ENCODE measurements at places on chromosomes 1 and 21.

- DNase-seq, result no peak
Measured at GRCh38 chr1:106620521-106620954, 435.9 kb upstream of the PRMT6 start.

- DNase-seq, result no peak
Measured at GRCh38 chr1:14955976-14956375, 197.6 kb upstream of the TMEM51 start.

- DNase-seq, result no peak
Measured at GRCh38 chr1:18941221-18942141, 15.0 kb downstream of the IFFO2 start.

DNA sequence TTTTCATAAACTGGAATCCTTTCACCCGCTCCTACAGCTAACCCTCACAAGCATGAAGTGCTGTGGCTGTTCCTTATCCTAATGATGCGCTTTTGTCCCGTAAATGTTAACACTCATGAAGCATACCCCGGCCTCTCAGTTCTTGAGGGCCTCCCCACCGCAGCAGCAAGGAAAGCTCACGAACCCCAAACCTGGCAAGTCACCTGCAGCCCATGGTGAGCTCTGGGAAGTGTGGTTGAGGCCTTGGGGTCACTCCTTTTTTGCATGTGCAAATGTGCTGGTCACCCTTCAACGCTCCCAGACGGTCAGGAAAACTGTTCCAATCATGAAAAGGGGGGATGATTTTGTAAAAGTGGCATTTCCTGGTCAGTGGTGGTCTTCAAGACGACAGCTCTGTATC, 124.6 kb downstream of the PRDM2 start:
- no peak for DNase-seq

- no peak for DNase-seq
Measured at GRCh38 chr21:37437376-37438080, 71.0 kb downstream of the DYRK1A start.

DNA sequence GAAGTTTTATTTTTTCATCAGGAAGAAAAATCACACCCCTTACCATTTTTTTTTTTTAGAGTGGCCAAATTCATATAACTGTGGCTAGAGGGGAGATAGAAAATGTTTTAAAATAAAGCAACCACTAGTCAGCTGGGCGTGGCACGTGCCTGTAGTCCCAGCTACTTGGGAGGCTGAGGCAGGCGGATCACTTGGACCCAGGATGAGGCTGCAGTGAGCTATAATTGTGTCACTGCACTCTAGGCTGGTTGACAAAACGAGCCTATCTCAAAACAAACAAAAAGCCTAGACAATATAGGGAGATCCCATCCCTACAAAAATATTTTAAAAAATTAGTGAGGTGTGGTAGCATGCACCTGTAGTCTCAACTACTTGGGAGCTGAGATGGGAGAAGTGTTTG, 14.8 kb upstream of the BECN2 start:
- no peak for DNase-seq

DNA sequence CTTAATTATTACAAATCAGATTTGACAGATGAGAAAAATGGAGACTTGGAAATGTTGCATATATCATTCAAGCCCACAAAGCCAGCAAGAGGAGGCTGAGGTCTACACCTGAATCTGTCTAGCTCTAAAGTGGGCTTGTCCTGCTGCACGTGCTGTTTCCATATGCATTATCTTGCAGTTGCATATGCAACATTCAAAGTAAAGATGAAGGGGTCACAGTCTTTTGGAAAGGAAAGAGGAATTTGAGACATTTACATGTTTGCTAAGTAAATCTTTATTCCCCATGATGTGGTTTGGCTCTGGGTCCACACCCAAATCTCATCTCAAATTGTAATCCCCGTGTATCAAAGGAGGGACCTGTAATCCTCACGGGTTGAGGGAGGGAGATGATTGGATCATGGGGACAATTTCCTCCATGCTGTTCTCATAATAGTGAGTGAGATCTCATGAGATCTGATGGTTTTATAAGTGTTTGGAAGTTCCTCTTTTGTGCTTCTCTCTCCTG, 98.3 kb downstream of the BACH1 start:
- DNase-seq, result no peak

DNA sequence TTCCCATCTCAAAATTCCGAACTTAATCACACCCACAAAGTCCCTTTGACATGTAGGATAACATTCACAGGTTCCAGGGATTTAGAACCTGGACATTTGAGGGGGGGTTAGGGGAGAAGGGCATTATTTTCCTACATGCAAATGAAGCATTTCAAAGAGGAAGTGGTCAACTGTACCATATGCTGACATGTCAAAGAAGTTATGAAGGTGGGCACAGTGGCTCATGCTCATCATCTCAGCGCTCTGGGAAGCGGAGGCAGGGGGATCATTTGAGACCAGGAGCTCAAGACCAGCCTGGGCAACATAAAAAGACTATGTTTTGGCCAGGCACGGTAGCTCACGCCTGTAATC, 35.7 kb downstream of the PTP4A2 start:
- no peak for DNase-seq

DNA sequence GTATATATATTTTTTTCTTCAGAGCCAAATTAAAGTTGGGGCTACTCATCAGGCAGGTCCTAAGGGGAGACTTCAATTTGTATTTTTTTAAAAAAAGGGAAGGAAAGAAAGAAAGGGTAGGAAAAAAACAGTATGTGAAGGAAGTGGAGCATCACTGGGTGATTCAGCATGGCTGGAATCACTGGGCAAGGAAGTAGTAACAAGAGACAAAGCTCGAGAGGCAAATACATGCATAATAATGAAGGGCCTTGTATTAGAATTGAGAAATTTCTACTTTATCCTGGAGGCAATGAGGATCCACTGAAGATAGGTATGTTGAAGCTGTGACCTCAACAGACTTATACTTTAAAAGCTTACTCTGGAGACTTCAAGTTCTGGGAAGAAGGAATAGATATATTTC, 184.4 kb downstream of the COQ8A start:
- no peak for DNase-seq

- DNase-seq, result no peak
Measured at GRCh38 chr21:44368711-44369446, 15.5 kb downstream of the TRPM2 start.

DNA sequence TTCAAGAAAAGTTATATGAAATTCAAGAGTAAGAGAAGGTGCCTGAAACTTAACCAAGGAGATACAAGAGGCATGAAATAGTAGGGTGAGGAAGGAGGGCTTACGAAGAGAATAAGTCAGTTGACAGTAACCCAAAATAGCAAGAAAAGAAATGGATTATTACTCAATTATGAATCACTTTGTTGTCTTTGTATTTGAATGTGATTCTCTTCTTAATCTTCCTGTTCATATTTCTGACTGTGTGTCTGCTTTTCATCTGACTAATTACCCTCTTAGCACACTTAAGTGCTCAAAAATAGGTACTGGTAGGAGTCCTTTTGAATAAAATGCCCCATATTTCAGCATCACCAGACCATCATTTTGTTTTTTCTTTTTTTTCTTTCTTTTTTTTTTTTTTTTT, 39.4 kb downstream of the GLMN start:
- no peak for DNase-seq

GRCh38 chr1:119975006-119975405, 78.7 kb upstream of the ADAM30 start:
- DNase-seq, result no peak

GRCh38 chr1:229374485-229374884, 31.6 kb upstream of the CCSAP start:
- no peak for DNase-seq

DNA sequence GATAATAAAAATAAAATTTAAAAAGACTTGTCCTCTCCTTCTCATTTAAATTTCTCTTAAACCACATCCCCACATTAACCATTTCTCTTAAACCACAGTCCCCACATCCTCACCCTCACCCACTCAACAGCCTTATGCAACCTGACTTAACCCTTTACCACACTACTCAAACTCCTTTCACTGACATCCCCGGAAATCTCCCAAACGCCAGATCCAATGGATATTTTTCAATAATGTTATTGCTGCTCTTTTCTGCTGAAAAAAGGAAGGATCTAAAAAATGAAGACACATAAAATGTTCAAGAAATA, 54.2 kb upstream of the EEIG2 start:
- DNase-seq, result no peak
